ENCODE measurements at places on chromosomes 6 and 20.
A peak's percentile ranks its signal among the peaks of the same experiment; 100 is the strongest.

DNA sequence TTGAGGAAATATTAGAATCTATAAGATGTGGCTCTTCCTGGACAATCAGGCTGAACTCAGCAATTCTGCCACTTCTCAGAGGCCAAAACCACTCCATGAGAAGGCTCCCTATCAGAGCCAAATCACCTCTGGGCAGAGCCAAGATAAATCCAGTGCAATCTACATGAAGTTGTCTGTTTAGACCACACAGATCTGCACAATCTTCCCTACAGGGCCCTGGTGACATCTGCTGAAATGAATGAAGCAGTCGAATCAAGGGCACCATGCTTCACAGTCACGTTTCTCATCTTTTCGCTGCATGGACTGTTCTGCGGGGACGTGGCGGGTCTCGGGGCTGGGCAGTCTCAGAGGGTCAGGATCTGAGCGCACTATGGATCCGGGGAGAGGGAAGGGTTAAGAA, 60.1 kb upstream of the CD93 start:
- no peak for DNase-seq

GRCh38 chr20:8972963-8973705, 95.8 kb upstream of the PLCB4 start:
- no peak for DNase-seq

DNA sequence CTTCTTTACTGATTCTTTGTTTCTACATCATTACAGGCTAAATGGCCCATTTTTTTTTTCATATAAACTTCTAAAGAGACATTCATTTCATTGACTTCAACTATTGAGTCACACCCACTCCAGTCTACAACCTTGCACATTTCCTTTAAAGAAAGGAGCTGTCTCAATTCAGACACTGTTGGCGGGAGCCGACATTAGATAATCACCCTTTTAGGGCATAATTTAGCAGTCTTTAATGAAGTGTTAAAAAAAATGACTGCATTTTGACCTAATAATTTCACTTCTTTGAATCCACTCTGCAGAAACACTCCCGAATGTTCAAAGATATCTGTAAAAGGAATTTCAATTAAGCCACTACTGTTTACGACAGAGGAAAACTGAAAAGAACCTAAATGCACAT, 1.5 kb downstream of the EPM2A start:
- peak; percentile 19 for DNase-seq

DNA sequence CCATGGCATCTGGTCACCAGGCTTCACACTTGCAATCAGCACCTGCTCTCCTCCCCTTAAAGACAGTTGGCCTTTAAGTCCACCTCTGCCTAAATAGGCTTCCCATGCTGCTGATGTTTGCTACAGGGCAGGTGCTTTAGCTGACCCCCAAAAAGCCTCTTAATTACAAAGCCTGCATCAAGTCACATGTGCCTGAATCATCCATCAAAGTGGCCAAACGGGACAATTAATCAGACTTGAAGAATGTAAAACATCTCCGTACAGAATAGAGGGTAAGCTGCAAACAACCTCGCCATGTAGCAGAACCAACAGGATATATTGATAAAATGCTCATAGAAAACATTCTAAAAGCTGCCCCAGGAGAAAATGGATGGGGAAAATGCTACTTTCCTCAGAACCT, 7.4 kb downstream of the LY86 start:
- DNase-seq, result no peak

- DNase-seq, result no peak
Observed at GRCh38 chr6:146287691-146288369, 255.8 kb upstream of the RAB32 start.

- no peak for DNase-seq
Observed at GRCh38 chr6:49462599-49462926, 490 bp downstream of the MMUT start.
